ENCODE measurements at places on chromosomes 16 and 17.

GRCh38 chr16:85420501-85421337 is 192.4 kb upstream of the GSE1 start:
- DNase-seq = peak; percentile 46

- no peak for DNase-seq
These were observed 23.4 kb upstream of the MPRIP start for GRCh38 chr17:17018612-17019429.

GRCh38 chr16:71255721-71256120 is 25.2 kb upstream of the HYDIN start:
- DNase-seq = no peak

- DNase-seq = no peak
These were observed 24.5 kb downstream of the AP1G1 start for GRCh38 chr16:71784093-71784492.

DNA sequence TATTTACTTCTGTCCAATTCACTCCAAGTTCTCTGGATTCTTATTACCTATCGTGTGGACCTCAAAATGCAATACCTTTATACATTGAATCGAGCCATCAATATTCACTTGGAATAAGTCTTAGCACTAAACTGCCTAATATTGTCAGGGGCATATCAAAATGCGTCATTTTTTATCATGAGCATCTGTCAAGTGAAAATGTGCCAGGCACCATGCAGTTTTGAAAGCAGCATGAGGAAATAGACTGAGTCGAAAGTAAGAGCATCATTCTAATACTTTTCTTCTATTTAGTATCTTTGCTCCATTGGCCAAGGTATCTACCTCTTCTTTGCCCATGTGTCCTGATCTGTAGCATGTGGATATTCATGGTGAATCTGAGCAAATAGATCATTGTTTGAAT is 1193.4 kb downstream of the CDH11 start:
- no peak for DNase-seq

DNA sequence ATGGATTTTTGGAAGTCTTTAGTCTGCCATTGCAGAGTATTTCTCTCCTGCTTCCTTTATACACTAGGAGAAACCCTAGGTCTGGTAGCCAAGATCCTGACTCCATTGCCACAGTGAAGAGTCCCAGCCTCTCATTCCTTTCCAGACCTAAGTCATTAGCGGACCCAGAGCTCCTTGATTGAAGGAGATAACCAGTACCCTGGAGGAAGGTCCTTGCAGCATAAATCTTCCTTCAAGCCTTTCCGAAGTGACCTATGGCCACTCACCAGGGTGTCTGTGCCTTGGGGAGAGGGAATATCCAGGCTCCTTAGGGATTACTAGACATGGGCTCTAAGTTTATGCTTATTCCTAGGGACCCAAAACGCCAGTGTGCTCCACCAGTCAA is 35.8 kb downstream of the BCL7C start:
- DNase-seq = no peak

GRCh38 chr17:80742581-80743180 is 198.0 kb downstream of the RPTOR start:
- no peak for DNase-seq

DNA sequence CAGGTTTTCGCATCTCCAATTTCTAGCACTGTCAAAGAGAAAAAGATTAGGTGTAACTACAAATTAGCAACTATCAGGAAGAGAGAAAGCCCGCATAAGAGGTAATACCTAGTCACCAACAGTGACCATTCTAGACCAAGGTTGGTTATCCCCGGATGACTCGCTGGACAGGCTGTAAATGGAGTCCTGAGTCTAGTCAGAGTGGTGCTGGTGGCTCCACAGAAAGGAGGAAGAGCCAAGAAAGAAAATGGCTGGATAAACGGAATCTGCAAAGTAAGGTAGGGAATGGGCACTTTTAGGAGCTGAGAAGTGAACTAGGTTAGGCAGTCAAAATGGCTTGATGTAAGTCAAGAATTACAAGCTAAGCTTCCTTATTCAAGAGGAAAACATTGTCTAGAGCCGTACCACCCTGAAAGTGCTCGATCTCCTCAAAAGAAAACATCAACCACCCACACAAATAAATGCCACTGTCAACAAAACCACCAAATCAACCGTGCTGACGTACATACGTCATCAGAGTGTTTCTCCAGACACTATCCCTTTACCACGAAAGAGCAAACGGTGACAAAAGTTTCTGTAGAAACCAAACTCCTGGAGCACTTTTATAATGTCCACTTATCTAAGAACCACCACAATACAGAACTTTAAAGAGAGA is 2.2 kb downstream of the GSPT1 start:
- no peak for DNase-seq

DNA sequence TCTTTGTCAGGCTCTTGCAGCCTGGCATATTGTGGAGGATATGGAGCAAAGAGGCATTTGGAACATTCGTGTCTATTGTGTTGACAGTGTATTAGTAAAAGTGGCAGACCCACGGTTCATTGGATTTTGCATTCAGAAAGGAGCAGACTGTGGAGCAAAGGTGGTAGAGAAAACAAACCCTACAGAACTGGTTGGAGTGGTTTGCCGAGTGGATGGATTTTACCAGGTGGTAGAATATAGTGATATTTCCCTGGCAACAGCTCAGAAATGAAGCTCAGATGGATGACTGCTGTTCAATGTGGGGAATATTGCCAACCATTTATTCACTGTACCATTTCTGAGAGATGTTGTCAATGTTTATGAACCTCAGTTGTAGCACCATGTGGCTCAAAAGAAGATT is 44.5 kb downstream of the EFCAB13 start:
- DNase-seq = no peak

- DNase-seq = peak; percentile 39
These were observed 24.2 kb downstream of the B9D1 start for GRCh38 chr17:19338031-19338990.
